ENCODE measurements at places on chromosomes 2 and 18. TPM values are rescaled to one million over a fixed set of nuclear protein-coding genes. Genes with fewer than 3 reads are reported as not detected.

CAPN14 gene
- polyA plus RNA-seq = 0.08 TPM

DNA sequence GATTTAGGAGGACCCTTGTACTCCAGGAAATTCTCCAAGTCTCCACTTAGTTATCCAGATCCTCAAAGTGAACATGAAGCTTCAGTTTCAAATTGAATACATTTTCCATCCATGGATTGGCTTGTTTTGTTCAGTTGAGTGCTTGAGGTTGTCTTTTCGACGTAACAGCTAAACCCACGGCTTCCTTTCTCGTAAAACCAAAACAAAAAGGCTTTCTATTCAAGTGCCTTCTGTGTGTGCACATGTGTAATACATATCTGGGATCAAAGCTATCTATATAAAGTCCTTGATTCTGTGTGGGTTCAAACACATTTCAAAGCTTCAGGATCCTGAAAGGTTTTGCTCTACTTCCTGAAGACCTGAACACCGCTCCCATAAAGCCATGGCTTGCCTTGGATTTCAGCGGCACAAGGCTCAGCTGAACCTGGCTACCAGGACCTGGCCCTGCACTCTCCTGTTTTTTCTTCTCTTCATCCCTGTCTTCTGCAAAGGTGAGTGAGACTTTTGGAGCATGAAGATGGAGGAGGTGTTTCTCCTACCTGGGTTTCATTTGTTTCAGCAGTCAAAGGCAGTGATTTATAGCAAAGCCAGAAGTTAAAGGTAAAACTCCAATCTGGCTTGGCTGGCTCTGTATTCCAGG lies at the start of gene CTLA4:
TSS of gene CTLA4 (plus strand) at position 211 of the 640 bp plus-strand sequence. CDS start at position 383, 172 bp downstream.
- no peak for DNase-seq

DNA sequence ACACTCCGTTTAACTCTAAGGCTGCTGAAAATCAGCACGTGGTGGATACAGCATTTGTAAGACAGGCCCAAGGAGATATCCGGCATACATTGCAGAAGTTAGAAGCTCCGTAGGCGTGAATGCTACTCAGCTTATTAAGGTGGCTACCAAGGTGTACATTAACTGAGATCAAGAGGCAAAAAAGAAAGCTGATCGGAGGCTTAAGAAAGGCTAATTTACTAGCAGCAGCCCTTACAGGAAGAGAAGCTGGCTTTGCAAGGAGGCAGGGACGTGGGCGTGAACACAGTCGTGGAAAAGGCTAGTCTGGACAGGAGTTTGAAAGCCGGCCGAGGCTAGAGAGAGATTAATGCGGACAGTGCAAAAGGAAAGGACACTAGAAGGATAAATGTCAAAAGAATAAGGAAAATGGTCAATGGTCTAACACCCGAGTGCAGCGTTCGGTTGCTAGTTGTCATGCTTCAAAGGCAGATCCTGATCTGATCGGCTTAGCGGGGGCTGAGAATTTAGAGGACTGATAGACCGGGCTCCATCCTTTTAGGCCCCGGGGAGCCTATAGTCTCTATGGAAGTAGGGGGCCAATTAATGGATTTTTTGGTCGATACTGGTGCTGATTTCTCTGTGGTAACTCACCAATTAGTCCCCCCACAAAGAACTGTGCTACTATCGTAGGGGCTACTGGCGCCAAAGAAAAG lies 45.6 kb upstream of the SELENOI start:
- no peak for DNase-seq

GRCh38 chr2:227499627-227500300 lies 27.8 kb downstream of the AGFG1 start:
- no peak for DNase-seq

GRCh38 chr2:123086613-123087385 lies 938.3 kb upstream of the CNTNAP5 start:
- no peak for DNase-seq

- DNase-seq = peak; percentile 56
Observed at GRCh38 chr2:217604527-217605194, 398.1 kb downstream of the TNS1 start.

DNA sequence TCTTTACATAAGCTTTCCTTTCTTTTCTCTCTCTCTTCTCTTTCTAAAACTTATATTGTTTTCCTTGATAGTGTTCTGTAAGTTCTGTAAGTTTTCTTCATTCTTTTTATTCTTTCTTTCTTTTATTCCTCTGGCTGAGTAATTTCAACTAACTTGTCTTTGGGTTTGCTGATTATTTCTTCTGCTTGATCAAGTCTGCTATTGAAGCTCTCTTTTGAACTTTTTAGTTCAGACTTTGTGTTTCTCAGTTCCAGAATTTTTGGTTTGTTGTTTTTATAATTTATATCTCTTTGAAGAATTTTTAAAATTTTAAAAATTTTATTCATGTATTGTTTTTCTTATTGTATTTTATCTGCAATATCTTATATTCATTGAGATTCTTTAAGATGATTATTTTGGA lies 795.8 kb upstream of the SALL3 start:
- no peak for DNase-seq

DNA sequence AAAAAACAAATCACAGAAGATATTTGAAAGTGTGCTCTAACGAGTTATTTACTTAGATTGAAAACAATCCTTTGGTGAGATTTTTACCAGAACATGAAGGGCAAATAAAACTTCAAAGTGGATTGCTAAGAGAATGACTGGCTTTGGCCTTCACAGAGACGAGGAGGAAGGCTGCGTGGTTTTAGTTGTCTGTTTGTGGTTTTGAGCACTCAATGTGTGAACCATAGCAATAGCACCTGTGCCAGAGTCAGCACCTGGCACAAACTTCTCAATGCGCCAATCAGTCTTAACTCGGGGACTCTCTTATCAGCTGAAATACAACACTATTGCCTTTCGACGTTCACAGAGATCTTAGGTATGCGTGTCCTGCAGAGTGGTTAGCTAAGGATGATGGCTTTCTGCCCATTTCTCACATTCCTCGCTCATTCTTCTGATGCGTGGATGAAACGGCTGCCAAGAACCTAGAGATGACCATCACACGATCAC lies 70.0 kb downstream of the MBP start:
- no peak for DNase-seq

All from SK-N-SH (cell line).